Fibroblast of lung (primary cell): ENCODE measurements at places on chromosomes 11 and 22. TPM values are rescaled to one million over a fixed set of nuclear protein-coding genes. Genes with fewer than 3 reads are reported as not detected.

DNA sequence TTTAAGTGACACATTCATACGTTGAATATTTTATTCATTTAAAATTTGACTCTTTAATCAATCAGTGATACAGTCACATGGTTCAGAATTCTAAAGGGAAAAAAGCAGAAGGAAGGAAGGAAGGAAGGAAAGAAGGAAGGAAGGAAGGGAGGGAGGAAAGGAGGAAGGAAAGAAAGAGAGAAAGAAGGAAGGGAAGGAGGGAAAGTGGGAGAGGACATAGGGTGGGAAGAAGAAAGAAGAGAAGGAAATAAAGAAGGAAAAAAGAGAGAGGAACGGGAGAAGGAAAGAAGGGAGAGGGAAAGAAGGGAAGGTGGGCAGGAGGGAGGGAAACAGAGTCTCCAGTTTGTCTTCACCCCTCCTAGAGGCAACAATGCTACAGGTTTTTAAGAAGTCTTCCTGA is 518.6 kb downstream of the MIAT start:
- no peak overlapping the region for H3K27ac ChIP-seq
- no peak for DNase-seq
- peaks cover 6% of the 10 kb centered on the region for H3K27me3 ChIP-seq

Gene TMEM25
- total RNA-seq: 16.4 and 21.3 TPM in 2 replicates

Gene GRAP2
- not detected in 2 replicates for total RNA-seq

- DNase-seq: no peak
- H3K27me3 ChIP-seq: no peaks in the 10 kb centered on the region
- H3K4me3 ChIP-seq: no peak overlapping the region
Observed at GRCh38 chr22:50739894-50740293, 1.9 kb downstream of the ACR start.

DNA sequence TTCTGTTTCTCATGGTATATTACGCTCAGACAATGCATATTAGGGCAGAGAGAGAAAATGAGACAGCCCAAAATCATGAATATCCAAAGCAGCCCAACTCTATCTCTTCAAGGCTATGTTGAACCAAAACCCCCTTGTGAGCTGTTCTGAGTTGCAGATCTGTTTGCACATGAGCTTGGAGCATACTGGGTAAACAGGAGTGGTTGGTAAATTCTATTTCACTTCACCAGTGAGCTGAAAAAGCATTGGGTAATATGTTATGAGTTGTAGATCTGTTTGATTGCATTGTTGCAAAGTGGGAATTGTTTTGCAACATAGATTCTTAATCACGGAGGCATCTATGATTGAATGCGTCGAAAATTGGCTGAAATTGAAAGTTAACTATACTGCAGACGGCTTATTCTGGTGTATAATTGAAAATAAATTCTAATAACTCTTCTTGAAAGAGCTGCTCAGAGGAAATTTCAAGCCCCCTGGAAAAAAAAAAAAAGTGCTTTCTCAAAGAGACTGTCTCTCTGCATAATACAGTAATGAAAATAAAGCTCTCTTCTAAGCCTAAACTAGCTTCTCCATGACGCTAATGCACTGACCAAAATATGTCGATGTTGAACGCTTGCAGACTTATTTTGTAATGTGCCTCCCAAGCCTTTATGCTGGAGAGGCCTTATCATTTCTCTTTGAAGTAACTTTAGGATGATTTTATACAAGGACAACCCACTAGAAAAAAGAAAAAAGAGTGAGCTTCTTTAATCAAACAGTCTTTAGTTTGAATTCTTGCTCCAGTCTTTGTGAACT is 263.7 kb downstream of the NTM start:
- no peak overlapping the region for H3K4me3 ChIP-seq
- H3K4me1 ChIP-seq: no peaks in the 10 kb centered on the region
- no peaks in the 10 kb centered on the region for H3K36me3 ChIP-seq
- no peaks in the 10 kb centered on the region for H3K27me3 ChIP-seq
- no peak overlapping the region for H3K27ac ChIP-seq
- DNase-seq: no peak

DNA sequence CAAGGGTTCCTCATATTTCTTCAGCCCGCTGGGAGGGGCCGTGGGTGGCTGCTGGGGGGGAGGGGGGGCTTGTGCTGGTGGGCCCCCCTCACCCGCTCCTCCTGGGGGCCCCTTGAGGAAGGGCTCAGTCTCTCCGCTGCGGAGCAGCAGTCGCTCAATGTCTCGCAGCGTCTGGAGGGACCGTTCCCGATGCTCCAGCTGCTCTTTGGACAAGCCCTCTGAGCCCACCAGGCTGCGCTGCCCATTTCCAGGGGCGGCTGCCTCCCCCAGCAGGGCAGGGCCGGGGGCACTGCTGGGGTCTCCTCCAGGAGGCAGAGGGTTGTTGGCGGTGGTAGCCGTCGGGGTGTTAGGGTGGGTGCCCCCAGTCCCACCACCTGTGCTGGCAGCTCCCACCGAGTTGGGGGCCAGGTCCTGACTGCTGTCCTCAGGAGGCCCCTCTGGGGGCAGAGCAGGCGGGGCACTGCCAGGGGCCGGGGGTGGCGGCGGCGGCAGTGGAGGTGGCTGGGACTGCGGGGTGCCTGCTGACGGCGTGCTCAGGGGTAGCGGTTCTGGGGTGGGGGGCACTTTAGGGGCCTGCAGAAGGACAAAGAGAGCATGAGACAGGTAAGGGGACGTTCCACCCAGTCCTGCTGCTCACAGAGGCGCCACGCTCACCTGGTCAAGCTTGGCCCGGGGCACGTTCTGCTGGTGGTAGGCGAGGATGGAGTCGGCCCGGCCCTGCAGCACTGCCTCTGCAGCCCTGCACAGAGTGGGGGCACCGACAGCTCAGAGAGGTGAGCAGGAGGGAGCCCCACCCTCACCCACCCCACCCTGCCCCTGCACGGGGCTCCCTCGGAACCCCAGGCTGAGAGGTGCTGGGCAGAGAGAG is 18.9 kb downstream of the CXCR5 start:
- H3K4me3 ChIP-seq: no peak overlapping the region
- H3K4me1 ChIP-seq: peaks cover 9% of the 10 kb centered on the region
- peaks cover 43% of the 10 kb centered on the region for H3K36me3 ChIP-seq
- DNase-seq: no peak
- H3K27me3 ChIP-seq: no peaks in the 10 kb centered on the region
- H3K27ac ChIP-seq: no peak overlapping the region

GRCh38 chr11:10925149-10925926 is 67.5 kb upstream of the ZBED5 start:
- H3K36me3 ChIP-seq: no peaks in the 10 kb centered on the region
- peaks cover 12% of the 10 kb centered on the region for H3K4me1 ChIP-seq
- no peaks in the 10 kb centered on the region for H3K27me3 ChIP-seq
- H3K27ac ChIP-seq: no peak overlapping the region
- DNase-seq: no peak
- no peak overlapping the region for H3K4me3 ChIP-seq

DNA sequence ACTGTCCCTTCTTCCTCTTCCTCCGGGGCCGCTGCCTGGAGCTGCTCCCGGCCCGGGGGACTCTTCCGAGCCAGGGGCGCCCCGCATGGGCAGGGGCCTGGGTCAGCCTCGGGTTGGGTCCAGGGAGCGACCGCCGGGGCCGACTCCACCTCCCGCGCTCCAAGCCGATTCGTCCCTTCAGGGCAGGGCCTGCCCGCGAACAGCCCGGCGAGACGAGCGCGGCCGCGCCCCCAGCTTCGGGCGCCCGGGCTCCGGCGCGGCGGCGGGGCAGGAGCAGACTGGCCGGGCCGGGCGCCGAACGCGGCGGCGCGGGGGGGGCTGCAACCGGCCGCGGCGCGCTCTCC is at the start of gene LARGE1:
Gene LARGE1, minus strand, starts transcription at position 280 of the 344 bp plus-strand sequence.
- H3K36me3 ChIP-seq: no peaks in the 10 kb centered on the region
- peaks cover 3% of the 10 kb centered on the region for H3K4me1 ChIP-seq
- DNase-seq: peak; percentile 39
- H3K27me3 ChIP-seq: peaks cover 3% of the 10 kb centered on the region
- H3K27ac ChIP-seq: peak within 1 kb of the TSS; percentile 47

GRCh38 chr11:15194671-15195415 is 80.1 kb downstream of the INSC start:
- H3K4me1 ChIP-seq: peaks cover 2% of the 10 kb centered on the region
- H3K27me3 ChIP-seq: no peaks in the 10 kb centered on the region
- no peak overlapping the region for H3K4me3 ChIP-seq
- H3K36me3 ChIP-seq: no peaks in the 10 kb centered on the region

DNA sequence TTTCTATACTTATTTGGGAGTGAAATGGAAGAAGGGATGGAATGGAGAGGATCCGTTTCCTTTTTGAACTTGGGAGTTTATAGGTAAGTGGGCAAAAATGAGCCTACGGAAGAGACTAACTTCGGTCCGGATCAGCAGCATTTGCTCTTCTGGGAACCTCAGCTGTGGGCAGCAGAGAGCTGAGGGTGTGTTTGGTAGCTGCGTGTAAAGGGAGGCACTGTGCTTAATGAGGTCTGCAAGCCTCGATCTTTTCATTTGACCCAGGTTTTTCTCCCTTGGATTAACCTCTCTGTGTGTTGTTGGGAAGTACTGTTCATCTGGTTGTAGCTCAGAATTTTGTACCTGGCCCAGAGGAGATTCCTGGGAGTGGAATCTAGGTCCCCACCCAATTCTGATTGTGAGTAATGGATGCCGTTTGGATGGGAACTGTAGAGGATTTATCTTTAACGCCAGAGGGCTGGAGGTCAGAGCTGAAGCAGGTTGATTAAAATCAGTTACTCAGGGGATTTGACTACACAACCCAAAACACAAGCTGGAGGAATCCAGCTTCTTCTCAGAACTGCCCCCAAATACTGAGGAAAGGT is 201.6 kb upstream of the SORL1-AS1 start:
- no peaks in the 10 kb centered on the region for H3K36me3 ChIP-seq
- H3K27ac ChIP-seq: peak overlapping the region; percentile 99
- no peak overlapping the region for H3K4me3 ChIP-seq
- H3K27me3 ChIP-seq: no peaks in the 10 kb centered on the region

GRCh38 chr11:3970108-3970507 is 114.6 kb downstream of the STIM1 start:
- no peak overlapping the region for H3K4me3 ChIP-seq
- H3K27me3 ChIP-seq: no peaks in the 10 kb centered on the region
- H3K4me1 ChIP-seq: no peaks in the 10 kb centered on the region
- H3K36me3 ChIP-seq: no peaks in the 10 kb centered on the region
- DNase-seq: no peak

Gene MMP3
- total RNA-seq: 1.8 and 47.1 TPM in 2 replicates

Gene SEC14L6
- total RNA-seq: under 0.01 and 0.66 TPM in 2 replicates

Gene GVQW3
- total RNA-seq: 1.3 and 1.8 TPM in 2 replicates
